COR-L47 (cell line): ENCODE measurements at places on chromosomes 12 and 14.

DNA sequence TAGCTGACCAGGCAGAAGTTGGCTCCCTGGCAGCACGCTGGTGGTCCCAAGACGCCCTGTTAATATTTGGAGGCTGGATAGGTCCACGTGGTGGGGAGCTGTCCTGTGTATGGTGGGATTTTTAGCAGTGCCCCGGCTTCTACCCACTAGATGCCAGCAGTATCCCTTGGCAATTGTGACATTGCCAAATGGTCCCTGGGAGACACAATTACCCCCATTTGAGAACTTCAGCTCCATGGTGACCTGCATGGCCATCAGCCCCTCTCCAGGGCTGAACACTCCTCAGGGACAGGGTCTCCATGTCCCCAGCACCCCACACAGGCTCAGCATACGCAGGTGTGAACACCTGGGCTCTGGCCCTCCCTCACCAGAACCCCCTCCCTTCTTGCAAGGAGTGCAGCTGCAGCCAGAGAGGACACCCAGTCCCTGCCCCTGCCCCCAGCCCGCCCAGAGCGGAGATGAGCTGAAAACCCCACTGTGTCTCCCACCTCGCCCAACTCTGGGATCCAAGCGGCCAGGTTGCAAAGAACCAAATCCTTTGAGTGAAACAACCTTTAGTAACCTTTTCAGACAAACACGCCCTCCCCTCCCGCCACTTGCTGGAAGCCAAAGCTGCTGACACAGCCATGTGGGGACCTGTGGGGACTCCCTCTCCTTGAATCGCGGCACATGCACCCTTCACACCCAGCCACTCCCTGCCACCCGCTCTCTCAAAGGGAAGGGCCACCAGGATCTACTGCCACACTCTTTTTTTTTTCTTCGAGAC, 120.4 kb downstream of the CALM1 start:
- peak; percentile 36 for DNase-seq

- no peak for DNase-seq
These were observed 184.4 kb downstream of the ITPR2 start for GRCh38 chr12:26648584-26648983.

GRCh38 chr12:13198876-13199275, 2.4 kb downstream of the EMP1 start:
- DNase-seq: no peak

DNA sequence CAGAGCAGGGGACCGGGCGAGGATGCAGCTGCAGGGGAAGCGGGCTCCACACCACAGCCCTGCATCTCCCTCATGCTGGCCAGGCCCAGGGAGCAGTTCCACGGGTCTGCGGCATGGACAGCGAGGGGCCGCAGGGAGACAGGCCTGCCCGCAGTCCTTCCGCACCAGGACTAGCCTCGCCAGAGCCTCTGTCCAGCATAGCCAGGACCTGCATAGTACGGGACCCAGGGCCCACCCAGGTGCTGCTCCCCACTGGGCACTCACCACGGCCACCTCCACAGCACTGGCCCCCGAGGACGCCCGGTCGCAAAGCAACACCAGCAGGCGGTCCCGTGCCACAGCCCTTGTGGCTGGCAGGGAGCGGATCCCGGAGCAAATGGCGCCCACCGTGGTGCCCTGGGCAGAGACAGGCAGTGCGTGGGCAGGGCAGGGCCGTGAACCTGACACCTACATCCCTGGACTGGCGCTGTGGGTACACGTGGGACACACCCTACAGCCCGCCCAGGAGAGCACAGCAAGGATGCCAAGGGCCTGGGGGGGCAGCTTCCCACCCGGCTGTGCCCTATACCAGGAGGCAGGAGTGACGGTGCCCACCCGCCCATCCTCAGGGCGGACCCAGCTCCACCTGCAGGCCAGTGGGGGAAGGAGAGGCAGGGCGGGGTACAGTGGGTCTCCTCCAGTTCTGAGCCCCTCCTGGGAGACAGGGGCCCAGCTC, 23.8 kb downstream of the JAG2 start:
- no peak for DNase-seq

DNA sequence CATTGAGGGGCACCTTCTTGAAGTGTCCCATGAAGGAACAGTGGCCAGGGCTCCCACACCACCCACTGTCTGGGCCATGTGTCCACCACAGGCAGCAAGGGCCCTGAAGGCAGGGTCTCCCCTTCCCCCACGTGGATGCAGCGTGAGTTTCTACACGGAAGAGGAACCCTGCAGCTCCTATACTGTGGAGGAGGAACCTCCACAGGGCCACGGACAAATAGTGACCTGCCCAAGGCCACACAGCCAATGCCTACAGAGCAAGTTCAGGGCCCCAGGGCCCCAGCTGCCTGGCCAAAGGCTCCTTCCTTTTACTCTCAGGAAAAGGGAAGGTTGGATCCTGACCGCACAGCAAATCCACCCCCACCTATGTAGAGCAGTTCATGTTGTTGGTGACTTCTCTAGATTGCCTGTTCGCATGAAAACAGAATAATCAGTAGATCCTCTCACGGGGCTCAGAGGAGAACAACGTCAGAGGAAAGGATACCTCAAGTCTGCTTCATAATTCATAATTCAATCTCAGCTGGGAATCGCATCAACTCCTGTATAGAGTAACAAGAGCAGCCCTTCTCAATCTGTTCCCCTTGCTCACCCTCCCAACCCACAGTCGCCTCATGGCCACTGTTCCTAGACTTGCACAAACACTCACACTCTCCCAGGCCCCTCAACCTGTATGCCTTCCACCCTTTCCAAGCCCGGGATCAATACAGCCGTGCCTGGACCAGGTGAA, 11.1 kb upstream of the KRT73 start:
- DNase-seq: no peak

DNA sequence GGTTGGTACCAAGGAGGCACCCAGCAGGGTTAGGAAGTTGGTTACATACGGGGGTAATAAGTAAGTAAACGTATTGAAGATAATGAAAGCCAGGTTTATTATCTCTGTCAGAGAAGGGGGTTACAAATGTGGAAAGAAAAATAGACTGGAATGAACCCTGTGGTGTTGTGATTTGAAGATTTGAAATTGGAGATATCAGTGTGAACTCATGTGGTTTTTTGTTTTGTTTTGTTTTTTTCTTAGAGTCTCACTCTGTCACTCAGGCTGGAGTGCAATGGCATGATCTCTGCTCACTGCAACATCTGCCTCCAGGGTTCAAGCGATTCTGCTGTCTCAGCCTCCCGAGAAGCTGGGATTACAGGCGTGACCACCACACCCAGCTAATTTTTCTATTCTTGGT, 14.1 kb upstream of the SLC25A3 start:
- DNase-seq: no peak

GRCh38 chr12:111570084-111570961, 28.8 kb downstream of the ATXN2 start:
- DNase-seq: no peak

GRCh38 chr14:62532181-62532580, 513.1 kb downstream of the KCNH5 start:
- DNase-seq: no peak

- DNase-seq: no peak
These were observed 228.3 kb downstream of the MDGA2 start for GRCh38 chr14:47447076-47447475.

- peak; percentile 27 for DNase-seq
These were observed 20.1 kb upstream of the TMED10 start for GRCh38 chr14:75196468-75196867.

DNA sequence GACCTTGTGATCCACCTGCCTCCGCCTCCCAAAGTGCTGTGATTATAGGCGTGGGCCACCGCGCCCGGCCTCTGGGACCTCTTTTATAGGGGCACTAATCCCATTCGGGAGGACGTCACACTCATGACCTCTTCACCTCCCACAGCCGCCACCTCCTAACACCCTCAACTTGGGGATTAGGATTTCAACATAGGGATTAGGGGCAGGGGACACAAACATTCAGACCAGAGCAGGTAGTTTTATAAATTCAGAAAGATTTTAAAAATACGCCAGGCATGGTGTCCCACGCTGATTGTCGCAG, 49.4 kb downstream of the TPCN1 start:
- no peak for DNase-seq

- DNase-seq: no peak
These were observed 33.8 kb downstream of the DMAC2L start for GRCh38 chr14:50345846-50346422.

DNA sequence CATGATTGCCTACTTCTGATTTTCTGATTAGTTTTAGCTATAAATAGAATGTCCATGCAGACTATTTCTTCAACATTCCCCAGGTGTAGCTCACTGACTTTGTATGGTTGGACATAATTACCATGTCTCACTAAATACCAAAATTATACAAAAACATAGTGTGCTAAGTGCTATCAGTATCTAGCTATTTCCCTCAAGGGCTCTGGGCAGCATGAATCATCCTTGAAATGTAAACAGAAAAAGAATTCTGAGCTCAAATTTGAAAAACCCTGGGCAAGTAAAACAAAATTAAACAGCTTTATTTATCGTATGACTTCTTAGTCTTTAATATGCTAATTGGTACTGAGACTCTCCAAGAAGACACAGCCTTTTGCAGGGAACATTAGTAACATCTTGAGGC, 82.9 kb downstream of the SPATA7 start:
- no peak for DNase-seq

GRCh38 chr12:68587448-68587873, 23.2 kb upstream of the RAP1B start:
- no peak for DNase-seq

- no peak for DNase-seq
These were observed 214.1 kb downstream of the DUSP6 start for GRCh38 chr12:89138048-89138852.

GRCh38 chr14:98428483-98428994, 843.5 kb downstream of the BCL11B start:
- no peak for DNase-seq

- DNase-seq: no peak
These were observed 71.6 kb downstream of the ASCL4 start for GRCh38 chr12:107845980-107846659.

DNA sequence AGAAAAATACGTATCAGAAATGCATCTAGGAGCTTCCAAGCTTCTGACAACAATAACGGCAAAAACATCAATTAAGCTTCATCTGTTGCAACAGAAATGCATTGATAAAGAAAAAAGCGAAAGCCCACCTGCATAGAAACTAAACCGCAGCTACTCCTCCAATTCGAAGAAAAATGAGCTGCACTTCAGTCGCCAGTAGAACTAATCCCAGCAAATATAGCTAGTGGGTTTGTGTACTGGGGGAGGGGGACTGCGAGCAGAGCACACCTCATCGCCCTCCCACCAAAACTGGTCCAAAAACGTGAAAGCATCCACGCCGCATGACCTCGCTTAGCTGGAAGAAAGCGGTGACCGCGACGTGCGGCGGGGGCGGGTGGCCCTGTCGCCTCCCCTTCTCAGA, 1.2 kb downstream of the SLC35F4 start:
- no peak for DNase-seq

GRCh38 chr14:61596990-61597389, 98.3 kb upstream of the HIF1A start:
- no peak for DNase-seq

- no peak for DNase-seq
These were observed 116.0 kb upstream of the NCOR2 start for GRCh38 chr12:124683152-124684124.

- DNase-seq: no peak
These were observed 622.2 kb downstream of the AACS start for GRCh38 chr12:125687403-125687802.

DNA sequence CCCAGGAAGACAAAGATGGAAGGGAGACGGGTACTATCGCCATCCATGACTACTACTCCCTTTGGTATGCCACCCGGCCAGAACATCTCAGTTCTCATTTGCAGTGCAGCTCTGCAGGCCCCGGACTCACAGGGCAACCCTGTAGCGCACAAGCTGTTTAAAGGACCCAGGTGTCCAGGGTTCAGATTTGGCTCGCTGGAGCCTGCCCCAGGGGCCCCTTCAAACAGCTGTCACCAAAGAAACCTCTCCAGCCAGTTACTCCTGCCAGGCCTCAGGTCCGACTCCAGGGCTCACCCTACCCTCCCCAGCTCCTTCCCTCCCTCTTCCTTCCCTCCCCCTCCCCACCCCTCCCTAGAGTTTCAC, 5.5 kb upstream of the CHD4 start:
- DNase-seq: no peak

- no peak for DNase-seq
These were observed 18.1 kb upstream of the SGPP1 start for GRCh38 chr14:63745858-63746425.
